AG09309 (cell line): ENCODE measurements at places on chromosomes 4 and X.
A peak's percentile ranks its signal among the peaks of the same experiment; 100 is the strongest.

- DNase-seq = no peak
Observed at GRCh38 chr4:140343303-140343702, 30.1 kb upstream of the SCOC start.

DNA sequence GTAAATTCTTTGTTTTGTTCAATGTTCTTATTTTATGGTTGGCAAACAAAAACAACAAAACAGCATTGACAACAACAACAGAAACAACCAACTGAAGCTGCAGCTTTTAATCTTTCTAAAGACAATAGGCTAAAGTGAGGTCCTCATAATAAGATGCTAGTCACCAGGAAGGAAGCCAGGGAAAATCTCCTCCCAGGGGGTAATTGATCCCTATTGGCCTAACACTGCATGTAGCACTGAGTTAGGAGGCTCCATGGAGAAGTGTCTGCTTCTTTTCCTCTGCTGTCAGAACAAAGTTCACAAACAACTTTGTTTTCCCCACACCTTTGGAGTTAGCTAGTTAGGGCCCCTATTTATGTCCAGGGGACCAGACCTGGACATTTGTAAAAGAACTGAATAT is 4.7 kb upstream of the LRAT start:
- no peak for DNase-seq

GRCh38 chr4:9989918-9990635 is 31.2 kb downstream of the SLC2A9 start:
- DNase-seq = no peak

GRCh38 chr4:20166544-20166943 is 85.2 kb upstream of the SLIT2 start:
- no peak for DNase-seq

GRCh38 chr4:123995936-123996335 is 599.3 kb downstream of the SPRY1 start:
- peak; percentile 40 for DNase-seq

- no peak for DNase-seq
Observed at GRCh38 chr4:176387571-176387970, 67.8 kb downstream of the SPCS3 start.

GRCh38 chr4:116688536-116688935 is 396.8 kb downstream of the TRAM1L1 start:
- DNase-seq = no peak

DNA sequence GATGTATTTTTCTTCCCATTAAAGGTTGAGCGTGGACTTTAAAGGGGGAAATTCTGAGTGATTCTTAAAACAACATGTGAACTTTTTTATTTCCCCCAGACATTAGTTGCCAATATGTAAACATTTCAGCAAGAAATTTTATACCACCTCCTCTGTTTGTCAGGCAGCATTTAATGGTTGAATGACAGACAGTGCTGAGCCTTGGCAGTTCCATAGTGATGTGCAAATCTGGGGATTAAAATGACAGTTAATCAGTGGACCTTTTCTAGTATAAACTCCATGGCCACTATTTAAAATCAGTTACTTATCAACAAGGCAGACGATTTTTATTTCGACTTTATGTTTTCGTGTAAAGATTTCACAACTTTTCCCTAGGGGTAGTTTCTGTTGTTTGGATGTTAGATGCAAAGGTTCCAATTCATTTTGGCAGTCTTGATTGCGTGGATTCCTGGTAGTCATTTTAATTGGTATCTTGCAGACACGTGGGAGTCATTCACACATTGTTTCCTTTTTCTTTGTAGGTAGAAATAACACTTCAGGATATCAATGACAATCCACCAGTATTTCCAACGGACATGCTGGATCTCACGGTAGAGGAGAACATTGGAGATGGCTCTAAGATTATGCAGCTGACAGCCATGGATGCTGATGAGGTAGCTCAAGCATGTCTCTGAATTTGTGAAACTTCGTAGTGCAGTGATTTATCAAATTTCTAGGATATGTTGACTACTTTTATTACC is 83.7 kb downstream of the FAT4 start:
- no peak for DNase-seq

DNA sequence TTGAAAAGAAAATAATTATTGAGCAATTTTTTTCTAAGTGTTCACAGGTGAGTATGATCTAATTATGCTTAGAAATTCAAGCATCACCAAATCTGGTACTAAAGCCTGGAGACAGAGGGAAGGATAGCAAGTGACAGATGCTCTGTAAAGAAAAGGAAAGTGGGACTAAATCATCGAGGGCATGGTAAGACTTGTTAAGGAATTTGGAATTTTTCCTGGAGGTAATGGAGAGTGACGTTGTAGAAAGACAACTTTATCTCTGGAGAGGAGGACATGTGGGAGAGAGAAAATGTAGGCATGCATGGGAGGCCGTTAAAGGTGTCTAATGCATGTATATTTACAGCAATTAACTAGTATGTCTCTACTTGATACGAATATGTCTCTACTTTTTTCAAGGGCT is 333.2 kb upstream of the ATOH1 start:
- DNase-seq = no peak

- DNase-seq = peak; percentile 17
Observed at GRCh38 chr4:187606581-187606980, 389.0 kb upstream of the ZFP42 start.

GRCh38 chr4:37430718-37431416 is 186.3 kb downstream of the NWD2 start:
- DNase-seq = no peak

DNA sequence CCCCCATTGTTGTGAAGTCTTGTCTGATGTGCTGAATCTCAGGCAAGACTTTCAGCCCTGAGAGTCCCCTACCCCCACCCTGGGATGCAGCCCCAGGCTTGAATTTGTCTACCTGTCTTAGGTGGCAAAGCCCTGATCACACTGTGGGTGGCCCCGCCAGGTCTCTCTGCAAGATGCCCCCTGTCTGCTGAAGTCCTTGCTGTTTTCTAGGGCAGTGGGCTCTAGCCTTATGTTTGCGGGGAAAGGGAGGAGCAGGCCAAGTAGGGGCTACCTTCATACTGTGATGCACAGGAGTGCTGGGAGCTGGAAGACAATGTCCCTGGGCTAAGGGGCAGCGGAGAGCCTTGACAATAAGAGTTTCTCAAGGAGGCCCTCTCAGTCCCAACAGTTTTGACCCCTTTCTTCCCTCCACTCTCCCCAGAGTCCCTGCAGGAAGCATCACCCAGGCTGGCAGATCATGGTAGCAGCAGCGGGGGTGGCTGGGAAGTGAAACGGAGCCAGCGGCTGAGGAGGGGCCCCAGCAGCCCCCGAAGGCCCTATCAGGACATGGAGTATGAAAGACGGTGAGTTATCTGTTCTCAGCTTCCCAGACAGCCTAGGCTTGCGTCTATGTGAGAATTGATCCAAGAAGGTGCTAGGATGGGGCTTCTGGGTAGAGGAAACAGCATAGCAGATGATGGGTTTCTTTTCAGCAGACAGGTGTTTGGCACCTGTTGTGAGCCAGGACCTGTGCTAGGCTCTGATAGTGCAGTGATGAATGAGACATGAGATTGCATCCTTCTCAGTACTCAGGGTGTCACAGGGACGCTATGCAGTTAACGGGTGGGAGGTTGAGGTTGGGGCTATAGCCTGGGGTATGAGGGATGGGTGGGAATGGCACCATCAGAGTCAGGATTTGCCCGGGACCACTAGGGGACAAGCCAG is 2.2 kb downstream of the RBM10 start:
- DNase-seq = no peak

GRCh38 chr4:85889314-85889713 is 414.4 kb downstream of the ARHGAP24 start:
- DNase-seq = no peak

- no peak for DNase-seq
Observed at GRCh38 chrX:101230636-101231035, 11.1 kb downstream of the DRP2 start.

DNA sequence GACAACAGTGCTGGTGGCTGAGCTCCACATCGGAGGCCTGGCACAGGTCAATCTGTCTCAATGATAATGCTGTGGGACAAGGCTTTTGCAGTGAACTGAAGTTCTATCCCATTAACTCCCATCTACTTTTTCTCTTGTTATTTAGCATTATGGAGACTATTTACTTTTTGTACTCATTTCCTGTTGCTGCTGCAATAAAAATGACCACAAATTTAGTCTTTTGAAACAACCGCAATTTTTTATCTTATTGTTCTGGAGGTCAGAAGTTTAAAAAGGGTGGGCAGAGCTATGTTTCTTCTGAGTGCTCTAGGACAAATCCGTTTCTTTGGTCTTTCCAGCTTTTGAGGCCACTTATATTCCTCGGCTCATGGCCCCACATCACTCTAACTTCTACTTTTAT is 111.0 kb upstream of the PITX2 start:
- DNase-seq = no peak

DNA sequence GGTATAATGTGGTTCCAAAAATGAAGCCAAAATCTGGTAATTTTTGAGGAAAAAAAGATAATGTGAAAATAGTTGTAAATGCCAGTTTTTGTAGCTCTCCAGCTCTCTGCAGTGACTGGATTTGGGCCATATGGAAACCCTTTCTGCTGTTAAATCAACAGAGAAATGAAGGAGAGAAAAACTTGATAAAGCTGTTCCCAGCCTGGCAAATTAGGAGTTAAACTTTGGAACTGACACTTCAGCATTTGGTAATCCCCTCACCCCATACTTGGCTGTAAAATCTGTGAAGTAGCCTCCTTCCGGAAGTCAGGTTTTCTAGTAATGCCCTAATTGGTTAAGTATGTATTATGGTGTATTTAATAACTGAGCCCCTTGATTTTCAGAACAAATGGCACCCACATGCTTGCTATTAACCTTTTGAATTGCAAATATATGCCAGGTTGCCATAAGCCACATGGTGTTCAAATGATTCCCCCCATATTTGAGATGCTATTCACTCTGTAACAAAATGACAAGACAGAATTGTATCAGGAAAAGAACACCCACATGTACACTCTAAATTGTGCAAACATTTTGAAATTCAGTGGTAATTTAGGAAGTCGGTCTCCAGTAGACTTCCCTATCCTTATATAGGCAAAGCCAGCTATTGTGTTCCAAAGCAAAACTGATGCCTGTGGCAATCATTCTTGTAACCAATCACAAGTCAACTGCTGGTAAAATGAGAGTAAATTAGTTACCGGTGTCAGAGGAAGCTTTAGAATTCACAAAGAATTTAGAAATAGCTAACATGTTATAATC is 96.3 kb upstream of the ADAMTS3 start:
- no peak for DNase-seq

DNA sequence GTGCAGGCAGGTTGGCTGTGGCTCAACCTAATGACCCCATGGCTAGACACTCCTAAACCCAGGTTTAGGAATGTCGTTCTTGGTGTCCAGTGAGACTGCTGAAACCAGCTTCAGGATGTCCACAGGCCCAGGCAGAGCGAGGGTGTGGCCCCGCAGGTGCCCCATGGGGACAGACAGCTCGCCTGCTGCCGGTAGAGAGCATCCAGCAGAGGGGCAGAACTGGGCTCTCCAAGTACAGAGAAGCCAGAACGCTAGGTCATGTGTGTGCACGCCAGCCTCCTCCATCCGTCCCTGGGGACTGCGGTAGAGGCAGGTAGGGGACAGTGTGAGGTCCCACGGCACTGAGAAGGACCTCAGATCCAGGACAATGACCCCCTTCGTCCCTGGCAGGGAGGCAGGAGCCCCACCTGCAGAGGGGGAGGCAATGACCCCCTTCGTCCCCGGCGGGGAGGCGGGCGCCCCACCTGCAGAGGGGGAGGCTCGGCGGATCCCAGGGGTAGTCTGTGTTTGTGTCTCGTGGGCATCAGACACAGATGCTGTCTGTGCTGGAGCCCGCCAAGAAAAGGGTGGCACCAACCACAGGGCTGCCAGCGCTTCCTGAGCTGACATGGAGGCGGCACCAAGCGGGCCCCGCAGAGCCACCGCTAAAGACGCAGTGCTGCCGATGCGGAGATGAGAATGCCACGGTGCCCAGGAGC is 118.4 kb downstream of the FAM53A start:
- DNase-seq = no peak

GRCh38 chrX:2388669-2389068 is 112.1 kb downstream of the DHRSX start:
- DNase-seq = no peak

DNA sequence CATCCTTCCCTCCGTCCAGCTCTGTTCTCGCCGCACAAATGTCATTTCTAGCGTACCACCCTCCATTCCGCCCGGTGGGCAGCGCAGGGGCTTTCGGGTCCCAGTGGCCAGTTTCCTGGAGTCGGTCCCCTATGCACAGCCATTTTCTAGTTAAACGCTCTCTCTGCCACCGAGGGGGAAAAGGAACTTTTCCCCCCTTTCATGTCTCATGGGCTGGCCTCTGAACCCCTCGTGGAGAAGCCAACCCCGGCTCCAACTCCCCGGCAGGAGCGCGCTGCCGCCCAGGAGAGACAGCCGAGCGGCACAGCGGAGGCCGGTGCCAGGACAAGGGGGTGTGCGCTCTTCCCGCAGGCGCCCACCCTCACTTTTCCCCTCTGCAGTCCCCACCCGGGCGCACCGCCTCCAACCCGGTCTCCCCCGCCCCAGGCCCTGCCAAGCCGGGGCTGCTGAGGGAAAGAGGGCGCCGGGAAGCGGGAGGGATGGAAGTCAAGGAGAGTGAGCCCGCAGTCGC is 662 bp downstream of the APBB2 start:
- no peak for DNase-seq

DNA sequence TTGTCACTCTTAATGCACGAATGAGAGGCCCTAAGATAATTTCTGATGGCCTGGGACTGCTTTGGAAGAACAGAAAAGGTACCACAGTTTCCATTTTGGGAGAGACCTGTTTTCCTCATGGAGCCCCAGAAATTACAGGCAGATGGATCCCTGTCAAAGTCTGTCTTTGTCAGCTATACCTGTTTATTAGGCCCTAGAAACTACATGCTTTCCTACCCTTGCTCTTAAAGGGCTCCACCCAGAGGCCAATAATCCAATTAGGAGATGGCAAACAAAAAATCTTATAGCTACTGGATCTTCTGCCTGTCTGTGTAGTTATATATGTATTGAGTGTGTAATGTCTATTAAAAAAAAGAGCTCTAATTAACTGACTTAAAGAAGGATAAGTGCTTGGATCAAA is 141.3 kb downstream of the NR3C2 start:
- no peak for DNase-seq

DNA sequence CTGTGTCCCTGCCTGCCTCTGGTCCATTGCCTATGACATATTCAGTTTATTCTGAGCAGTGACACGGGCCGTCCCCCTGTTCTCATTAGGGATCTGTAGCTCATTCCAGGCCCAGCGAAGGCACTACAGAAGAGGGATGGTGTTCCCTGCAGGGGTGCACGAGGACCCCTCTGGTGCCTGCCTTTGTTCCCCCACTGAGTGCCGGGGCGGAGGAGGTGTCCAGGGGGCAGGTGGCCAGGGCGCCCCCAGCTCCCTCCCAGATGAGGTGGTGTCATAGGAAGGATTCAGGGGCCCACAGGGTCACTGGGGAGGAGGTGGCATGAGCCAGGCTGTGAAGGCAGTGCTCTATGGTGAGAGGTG is 61.0 kb downstream of the SORCS2 start:
- DNase-seq = no peak
